Cardiac fibroblast (primary cell): ENCODE measurements at places on chromosomes 11 and 22.

- peak; percentile 49 for DNase-seq
Measured at GRCh38 chr11:27118371-27118770, 77.8 kb downstream of the BBOX1 start.

DNA sequence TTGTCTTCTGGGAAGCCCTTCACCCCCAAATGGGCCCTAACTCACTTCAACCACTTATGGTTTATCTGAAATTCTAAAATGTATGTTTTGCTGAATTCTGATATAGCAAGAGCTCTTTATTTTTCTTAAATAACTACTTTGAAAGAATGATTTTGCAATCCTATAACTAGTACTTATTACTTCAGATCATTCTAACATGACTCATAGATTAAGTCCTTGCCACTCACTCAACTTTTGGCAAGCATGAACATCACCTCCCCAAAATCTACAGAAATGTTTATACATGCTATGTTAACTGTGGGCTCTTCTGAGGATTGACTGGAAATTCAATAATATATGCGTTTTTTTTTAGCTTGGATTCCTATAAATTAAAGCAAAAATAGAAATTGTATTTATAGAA is 367.4 kb upstream of the FAT3 start:
- DNase-seq = peak; percentile 7

- no peak for DNase-seq
Measured at GRCh38 chr11:104763930-104764709, 134.1 kb downstream of the CASP12 start.

GRCh38 chr11:3037040-3037944 is 19.9 kb downstream of the CARS1 start:
- DNase-seq = peak; percentile 80

DNA sequence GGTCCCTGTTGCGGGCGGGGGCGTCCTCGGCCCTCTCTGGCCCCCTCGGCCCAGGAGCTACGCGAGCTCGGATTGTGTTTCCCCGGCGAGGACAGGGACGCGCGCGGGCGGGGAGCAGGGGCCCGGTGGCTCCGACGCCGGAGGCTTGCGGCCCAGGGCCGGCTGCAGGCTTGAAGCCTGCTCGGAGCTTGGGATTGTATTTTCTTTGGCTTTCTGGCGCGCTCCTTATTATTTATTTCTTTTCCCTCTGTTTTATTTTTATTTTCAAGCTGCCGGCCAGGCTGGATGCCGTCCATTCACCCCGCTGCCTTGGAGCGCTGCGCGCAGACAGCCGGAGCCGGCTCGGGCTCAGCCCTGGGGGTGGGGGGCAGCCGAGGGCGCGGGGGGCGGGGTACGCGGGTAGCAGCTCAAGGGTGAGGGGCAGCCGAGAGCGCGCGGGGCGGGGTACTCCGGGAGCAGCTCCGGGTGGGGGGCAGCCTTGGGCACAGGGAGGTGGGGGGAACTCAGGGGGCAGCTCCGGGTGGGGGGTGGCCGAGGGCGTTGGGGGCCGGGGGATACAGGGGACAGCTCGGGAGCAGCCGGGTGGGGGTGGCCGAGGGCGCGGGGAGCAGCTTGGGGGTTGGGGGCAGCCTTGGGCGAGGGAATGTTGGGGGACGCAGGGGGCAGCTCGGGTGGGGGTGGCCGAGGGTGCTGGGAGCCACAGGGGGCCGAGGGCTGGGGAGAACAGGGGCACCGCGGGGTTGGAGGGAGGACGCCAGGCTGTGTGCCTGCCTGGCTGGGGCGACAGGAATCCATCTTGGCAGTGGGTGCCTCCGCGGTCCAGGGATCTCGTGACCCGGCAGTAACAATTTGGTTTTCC is 42.7 kb downstream of the KCNJ1 start:
- DNase-seq = peak; percentile 16

DNA sequence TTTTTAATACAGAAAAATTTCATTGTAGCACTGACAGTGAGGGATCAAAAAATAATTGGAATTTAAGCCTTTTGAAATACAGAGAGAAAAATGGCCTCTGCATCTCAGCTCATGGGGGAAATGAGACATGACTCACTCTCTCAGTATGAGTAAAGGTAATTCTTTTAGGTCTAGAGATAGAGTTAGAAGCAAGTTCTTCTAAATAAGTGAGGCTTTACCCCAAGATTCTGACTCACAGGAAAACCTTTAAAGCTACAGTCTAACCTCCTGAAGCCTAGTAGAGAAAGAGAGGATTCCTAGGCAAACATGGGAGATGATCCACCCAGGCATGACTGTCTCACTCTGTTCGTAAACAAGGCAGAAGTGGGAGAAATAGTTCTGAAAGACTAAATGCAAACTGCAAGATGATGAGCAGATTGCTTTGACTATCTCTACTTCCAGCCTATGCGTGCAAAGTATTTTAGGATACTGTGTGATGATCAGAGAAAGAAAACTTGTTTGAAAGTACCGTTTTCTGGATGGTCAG is 1003.3 kb upstream of the CCDC90B start:
- DNase-seq = peak; percentile 87

DNA sequence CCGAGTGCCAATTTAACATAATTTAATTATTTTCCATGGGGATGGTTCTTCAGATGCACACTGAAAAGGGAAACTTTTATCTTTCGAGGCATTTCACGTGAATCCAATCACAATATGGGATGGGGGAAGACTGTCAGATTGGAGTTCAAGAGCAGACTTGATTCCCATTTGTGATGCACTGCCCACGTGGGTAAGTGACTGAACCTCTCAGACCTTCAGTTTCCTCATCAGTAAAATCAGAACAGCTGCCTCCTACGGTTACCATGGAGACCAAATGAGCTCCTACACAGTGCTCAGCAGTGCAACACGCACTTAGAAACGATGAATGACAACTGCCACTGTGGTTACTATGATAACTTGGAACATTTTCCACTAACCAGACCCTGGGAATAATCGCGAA is 21.7 kb downstream of the KIAA0930 start:
- no peak for DNase-seq

- no peak for DNase-seq
Measured at GRCh38 chr11:103936059-103936458, 100.4 kb upstream of the DDI1 start.

DNA sequence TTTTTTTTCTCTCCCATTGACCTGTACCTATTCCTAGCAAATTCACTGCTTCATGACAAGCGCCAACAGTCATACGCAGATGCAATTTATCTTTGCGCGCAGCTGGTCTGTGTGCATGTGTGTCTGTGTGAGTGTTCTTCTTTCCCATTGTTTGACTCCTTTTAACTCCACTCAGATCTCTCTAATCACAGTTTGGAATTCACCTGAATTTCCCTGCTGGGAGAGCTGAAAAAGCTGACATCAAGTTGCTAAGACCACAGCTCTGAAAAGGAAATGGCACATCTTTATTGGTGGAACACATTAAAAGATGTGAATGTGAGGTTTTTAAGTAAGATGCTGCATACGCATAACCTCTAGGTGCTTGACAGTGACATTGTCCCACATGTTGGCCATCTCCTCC is 187.4 kb upstream of the MTMR2 start:
- DNase-seq = no peak

DNA sequence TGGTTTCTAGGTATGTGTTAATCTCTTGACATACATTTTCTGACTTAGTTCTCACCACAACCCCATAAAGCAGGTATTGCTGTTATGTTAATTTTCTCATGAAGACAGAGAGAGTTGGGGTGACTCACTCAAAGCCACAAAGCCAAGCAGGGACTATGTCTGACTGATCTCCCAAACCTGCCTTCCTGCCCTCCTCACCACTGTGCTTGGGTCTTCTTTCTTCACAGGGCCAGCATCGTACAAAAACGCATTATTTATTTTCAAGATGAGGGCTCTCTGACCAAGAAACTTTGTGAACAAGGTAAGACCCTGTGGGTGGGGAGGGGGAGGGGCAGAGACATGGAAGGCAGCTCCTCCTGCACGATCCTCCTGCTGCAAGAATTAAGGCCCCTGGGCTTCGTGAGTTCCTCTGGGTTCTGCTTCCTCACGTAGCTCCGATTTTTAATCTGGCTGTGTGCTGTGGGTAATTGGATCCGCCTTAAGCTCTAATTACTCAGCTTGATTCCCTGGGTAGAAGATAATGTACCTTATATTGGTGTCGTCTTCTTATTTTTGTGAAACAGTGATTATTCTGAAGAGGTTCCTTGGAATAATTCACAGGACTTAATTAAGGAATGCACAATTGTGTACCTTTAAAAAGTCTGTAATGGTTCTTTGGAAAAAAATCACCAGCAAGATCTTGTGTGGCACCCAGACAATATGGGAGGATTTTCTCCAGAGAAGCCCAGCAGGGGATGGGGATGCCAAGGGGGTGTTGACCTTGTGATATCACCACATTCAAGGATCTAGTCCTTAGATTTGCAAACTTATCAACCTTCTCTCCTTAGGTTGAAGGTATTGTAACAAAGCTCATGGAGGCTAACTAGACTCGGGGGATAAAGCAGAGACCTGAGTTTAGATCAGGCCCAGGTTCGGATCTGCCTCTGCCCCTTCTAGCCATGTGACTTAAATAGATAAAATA is 112.9 kb downstream of the SPON1 start:
- DNase-seq = no peak

- DNase-seq = peak; percentile 49
Measured at GRCh38 chr22:44437216-44438055, 60.6 kb downstream of the RTL6 start.

DNA sequence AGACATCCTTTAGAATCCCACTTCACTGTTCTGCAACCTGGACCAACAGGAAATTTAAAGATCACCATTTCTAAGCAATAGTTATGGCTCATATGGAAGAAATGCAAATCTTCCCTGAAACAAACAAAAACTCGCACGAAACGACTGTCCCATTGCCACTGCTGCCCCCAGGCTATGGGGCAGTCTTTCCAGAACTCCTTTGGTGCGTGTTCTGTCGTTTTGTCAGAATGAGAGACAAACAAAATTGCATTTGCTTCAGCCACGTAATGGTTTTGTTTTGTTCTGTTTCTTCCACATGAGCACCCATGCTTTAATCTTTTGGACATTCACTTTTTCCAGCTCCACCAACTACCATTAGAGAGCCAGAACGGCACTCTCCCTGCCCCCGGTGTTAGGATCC is 10.8 kb upstream of the FBLN1 start:
- no peak for DNase-seq

GRCh38 chr11:17915500-17916143 is 97.2 kb downstream of the SERGEF start:
- no peak for DNase-seq

DNA sequence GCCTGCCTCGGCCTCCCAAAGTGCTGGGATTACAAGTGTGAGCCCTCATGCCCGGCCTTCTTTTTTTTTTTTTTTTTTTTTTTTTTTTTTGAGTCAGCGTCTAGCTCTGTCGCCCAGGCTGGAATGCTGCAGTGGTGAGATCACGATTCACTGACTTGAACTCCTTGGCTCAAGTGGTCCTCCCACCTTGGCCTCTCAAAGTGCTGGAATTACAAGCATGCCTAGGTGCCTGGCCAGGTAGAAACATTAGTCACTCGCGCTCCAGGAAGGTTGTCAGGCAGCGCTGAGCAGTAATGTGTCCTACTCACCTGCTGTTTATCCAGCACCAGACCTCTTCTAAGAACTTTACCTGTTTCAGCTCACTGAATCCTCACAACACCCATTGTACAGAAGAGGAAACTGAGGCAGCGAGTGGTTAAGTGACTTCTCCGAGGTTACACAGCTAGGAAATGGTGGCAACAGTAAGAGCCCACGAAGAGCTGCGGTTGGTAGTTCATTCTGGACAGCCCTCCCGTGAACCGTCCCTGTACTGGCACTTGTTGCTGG is 496 bp upstream of the CST6 start:
- peak; percentile 47 for DNase-seq

GRCh38 chr11:65060913-65061408 is 2.6 kb upstream of the NAALADL1 start:
- DNase-seq = peak; percentile 26

DNA sequence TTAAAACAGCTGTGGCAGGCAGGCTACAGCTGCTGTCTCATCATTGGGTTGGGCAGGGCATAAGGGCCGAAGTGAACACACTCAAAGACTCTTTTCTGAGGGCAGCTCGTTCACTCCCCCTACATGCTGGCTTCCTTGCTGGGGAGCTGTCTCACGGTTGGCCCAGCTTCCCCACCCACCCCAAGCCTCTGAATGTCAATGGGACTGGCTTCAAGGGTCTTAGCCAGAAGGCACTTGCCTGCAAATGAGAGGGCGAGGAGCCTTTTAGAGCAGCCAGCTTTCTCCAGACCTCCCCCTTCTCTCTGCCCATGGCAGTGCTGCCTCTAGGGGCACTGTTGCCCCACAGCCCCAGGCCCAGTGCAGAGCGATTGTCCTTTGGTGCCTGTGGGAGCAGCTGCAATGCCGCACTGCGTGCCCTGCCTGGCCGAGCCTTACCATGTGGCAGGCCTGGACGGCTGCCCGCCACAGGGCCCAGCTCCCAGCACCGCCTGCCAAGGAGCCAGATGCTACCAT is 94.7 kb upstream of the RASSF10 start:
- DNase-seq = peak; percentile 40
